ENCODE measurements at places on chromosomes 1 and 21. TPM values are rescaled to one million over a fixed set of nuclear protein-coding genes. Genes with fewer than 3 reads are reported as not detected.

GRCh38 chr21:16085421-16085820 lies 355.6 kb downstream of the USP25 start:
- DNase-seq, result no peak

DNA sequence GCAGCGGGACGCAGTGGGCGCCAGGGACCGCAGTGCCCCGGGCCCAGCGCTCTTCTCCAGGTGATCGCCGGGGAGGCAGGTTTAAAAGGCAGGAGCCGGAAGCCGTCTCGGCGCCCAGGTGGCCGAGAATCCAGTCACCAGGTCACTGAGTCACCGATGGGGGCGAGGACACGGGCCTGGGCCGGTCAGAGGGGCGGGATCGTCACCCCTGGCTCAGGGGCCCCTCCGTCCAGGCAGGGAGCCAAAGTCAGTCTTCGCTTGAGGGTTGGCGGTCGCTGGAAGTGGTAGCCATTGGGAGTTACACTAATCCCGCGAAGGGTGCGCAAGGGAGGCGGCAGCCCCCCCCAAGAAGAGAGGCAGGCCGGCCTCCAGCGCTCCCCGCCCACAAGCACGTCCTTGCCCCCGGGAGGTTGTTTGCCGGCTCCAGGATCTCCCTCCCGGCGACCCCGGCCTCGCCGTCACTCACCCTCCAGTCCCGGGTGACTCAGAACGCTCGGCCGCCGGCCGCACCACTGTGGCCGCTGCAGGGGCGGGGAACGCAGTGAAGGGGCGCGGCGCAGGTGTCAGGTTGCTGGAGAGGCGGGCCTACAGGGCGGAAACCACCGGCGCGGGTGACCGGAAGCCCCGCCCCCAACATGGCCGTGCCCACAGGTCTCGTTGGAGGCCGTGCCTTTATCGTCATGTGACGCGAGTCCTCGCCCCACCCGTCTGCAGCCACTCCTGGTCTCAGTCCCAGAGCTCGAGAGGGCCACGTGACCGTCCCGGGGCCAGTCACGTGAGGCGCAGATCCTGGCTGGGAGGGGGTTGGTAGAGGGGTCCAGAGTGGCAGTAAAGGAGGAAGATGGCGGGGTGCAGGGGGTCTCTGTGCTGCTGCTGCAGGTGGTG lies at the start of the genes CLCN6 and MTHFR:
Gene CLCN6, plus strand, starts transcription at position 770 of the 885 bp plus-strand sequence. Its CDS starts 72 bp downstream, at position 842.
Gene MTHFR, minus strand, starts transcription at position 543 of the 885 bp plus-strand sequence. CDS start 2,848 bp downstream, outside the sequence.
- peak; percentile 99 for DNase-seq

DNA sequence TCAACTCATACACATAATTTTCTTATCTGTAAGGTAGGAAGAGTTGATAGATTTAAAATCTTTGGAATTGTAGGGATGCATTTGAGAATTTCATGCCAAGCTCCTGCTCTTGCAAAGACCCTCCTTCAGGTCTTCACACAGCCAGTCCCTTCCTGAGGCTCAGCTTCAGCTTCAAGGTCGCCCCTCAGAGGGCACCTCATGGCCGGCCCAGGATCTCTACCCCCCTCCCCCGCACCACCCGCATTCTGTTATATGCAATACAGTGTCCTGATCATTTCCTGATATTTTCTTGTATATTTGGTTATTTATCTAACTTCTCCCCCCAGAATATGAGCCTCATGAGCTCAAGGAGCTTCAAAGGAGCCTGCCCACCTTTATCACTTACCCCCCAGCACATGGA lies 47.0 kb upstream of the BACE2 start:
- DNase-seq, result no peak

DNA sequence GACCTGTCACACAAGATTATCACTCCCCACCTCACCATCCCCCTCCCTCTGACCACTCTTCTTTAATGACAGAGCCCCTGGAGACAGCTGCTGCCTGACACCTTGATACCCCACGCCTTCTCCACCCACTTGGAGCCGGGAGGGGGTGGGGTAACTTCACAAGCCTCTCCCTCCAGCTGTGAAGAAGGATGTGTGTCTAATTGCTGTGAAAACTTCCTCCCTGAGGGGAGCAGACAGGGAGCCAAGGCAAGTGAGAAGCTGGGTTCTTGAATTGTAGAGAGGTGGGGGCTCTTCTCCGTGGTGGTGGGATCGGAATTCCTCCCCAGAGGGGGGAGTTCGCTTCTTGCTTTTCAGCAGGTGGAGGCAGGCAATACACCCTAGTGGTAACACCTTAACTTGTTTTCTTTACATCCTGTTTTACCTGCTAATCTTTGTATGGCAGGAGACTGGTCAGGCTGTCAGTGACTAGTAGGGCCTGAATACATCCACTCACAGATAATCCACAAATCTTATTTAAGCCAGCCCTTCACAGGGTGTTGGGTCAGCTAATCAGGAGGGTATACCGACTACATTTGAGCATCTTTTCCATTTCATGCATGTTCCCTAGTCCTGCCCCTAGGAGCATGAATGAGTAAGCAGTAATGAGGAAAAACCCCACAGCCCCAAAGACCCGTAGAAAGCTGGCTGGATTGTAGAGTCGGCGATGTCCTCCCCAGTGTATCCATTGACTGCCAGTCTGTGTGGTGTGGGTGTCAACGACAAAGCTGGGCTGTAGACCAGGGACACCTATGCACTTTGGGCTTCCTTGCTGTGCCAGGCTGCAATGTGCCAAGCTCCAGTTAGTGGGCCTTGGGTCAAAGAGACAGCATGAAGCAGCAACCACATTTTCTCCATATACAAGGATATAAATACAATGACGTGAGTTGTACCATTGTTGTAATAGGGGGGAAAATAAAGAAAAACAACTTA lies 57.3 kb downstream of the NFASC start:
- no peak for DNase-seq

DNA sequence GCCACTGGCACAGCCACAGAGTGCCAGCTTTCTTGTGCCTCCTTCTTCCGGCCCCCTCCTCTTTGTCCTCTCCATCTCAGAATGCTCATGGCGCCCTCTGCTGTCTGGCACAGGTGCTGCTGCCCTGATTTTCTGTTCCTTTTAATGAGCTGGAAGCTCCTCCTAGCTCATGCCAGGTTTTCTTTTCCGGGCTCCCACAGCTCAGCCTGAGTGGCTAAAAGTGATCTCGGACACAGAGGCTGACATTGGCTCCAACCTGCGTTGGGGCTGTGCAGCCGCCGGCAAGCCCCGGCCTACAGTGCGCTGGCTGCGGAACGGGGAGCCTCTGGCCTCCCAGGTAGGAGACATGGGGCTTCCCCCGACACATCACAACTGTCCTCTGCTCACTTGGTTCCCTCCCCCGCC lies 18.7 kb downstream of the CNTN2 start:
- peak; percentile 70 for DNase-seq

- DNase-seq, result no peak
Measured at GRCh38 chr1:203459671-203460201, 15.9 kb upstream of the PRELP start.

GRCh38 chr1:226882187-226882586 lies 11.8 kb downstream of the PSEN2 start:
- no peak for DNase-seq

DNA sequence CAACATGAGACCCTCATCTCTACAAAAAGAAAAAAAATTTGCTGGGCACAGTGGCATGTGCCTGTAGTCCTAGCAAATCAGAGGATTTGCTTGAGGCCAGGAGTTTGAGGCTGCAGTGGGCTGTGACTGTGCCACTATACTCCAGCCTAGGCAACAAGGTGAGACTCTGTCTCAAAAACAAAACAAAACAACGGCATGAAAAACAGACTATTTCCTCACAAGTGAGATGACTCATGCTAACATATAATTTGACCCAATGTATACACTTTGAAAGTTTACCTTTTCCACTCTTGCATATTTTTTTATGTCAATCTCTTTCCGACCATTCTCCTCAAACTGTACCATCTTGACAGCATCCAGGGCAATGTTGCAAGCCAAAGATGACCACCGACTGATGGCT lies 17.5 kb downstream of the CCT3 start:
- no peak for DNase-seq

- DNase-seq, result no peak
Measured at GRCh38 chr1:47930210-47930840, 66.9 kb downstream of the TRABD2B start.

- peak; percentile 36 for DNase-seq
Measured at GRCh38 chr1:117820694-117821381, 108.6 kb downstream of the GDAP2 start.

- DNase-seq, result no peak
Measured at GRCh38 chr1:246032031-246032551, 475.0 kb downstream of the SMYD3 start.

GRCh38 chr1:101965341-101965740 lies 31.4 kb downstream of the OLFM3 start:
- DNase-seq, result no peak

GRCh38 chr1:234782105-234782751 lies 172.2 kb upstream of the IRF2BP2 start:
- DNase-seq, result no peak

DNA sequence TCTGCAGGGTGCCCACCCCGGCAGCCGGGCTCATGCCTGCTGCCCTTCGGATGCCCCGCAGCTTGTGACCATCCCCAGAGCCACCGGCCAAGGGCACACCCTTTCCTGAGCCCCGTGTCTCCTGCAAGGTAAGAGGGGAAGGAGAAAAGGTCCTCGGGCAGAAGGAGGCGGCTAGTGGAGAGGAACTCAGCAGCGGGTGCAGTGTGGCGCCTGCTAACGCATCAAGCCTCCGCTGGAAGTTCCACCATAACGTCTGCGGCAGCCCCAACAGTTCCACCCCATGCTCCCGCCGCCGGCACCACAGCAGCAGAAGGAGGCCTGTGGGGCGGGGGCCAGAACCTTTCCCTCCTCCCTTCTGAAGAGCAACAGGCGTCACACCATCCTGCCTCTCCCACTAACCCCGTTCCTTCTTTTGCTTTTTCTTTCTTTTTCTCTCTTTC lies 990 bp downstream of the VWA5B1 start:
- no peak for DNase-seq

Gene ADAMTS1
- total RNA-seq, result 69.7 TPM

Gene HCRTR1
- total RNA-seq, result not detected

Gene WASF2
- total RNA-seq, result 19.2 TPM

All from SJSA1 (cell line).